ENCODE measurements at places on chromosomes 2 and 18.

DNA sequence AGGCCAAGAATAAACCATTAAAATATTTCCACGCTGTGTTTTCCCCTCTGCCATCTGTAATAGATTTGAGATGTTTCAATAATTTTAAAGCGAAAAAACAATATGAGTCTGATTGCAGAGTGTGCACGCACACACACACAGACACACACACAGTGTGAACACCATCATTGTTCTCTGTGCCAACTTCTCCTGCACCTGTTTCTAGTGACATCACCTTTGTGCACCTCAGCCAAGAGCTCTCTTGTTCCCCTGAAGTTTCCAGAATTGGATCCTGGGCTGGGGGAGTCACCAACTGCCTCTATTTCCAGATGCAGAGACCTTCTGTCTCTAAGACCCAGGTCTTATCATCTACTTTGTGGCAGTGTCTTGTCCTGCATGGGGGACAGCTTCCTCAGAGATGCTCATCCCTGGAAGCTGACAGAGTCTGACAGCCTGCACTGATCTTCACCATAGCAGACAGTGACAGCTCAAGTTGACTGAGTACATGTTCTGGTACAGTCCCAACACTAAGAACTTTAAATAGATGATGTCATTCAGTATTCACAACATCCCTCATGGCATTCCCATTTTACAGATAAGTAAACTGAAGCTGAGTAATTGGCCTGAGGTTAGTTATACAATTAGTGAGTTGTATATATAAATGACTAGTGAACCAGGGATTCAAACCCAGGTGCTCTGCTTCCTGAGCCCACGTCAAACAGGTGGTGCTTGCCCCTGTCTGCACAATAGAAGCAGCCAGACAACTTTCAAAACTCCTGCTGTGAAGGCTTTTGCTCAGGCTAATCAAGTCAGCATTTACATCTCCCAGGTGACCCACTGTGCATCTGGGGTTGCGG is 39.4 kb downstream of the ACOXL start:
- no peak for DNase-seq

DNA sequence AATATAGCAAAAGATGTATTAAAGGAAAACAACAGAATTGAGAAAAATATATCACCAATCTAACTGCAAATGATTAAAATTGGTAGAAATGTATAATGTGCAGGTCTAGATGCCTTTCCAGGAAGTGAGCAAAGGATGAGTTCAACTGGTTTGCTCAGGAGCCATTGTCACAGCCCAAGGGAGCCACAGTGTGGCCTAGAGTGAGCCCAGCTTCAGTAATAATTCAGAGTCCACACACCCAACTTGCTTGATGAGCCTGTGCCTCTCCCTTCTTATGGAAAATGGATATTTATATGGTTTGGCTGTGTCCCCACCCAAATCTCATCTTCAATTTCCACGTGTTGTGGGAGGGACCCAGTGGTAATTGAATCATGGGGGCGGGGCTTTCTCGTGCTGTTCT is 92.2 kb upstream of the ASAP2 start:
- DNase-seq: no peak

DNA sequence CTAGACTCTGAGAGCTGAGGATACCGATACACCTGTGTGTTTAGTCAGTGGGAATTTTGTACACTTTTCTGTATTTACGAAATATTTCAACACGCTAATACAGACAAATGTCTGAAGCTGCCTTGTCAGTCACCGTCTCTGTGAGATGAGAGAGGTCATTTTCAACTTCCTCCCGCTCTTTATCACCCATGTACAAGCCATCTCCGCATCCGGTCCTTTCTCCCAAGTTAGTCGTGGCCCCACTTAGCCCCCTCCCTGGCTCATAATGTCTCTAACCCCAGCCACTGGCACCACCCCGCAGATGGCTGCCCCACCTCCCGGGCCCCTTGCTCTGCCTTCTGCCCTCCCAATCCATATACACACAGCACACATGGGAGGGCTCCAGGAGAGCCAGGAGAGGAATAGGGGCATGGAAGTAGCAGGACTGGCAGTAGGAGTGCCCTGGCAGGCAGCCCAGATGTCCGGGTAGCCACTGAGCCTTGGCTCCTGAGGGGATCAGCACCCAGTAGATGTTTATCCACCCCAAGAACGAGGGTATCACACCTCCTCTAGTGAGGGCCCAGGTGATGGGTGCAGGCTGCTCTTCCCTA is 2.0 kb upstream of the RUFY4 start:
- DNase-seq: no peak

GRCh38 chr2:121351521-121352318 is 66.7 kb upstream of the TFCP2L1 start:
- DNase-seq: no peak

GRCh38 chr2:217804338-217804737 is 198.5 kb downstream of the TNS1 start:
- no peak for DNase-seq

- DNase-seq: no peak
Observed at GRCh38 chr2:8644605-8645175, 37.2 kb upstream of the ID2 start.

- DNase-seq: peak; percentile 95
Observed at GRCh38 chr18:59139615-59140301, at the start of gene SEC11C. TSS of gene SEC11C (plus strand) at chr18:59139884. CDS start at chr18:59139949, 65 bp downstream.

DNA sequence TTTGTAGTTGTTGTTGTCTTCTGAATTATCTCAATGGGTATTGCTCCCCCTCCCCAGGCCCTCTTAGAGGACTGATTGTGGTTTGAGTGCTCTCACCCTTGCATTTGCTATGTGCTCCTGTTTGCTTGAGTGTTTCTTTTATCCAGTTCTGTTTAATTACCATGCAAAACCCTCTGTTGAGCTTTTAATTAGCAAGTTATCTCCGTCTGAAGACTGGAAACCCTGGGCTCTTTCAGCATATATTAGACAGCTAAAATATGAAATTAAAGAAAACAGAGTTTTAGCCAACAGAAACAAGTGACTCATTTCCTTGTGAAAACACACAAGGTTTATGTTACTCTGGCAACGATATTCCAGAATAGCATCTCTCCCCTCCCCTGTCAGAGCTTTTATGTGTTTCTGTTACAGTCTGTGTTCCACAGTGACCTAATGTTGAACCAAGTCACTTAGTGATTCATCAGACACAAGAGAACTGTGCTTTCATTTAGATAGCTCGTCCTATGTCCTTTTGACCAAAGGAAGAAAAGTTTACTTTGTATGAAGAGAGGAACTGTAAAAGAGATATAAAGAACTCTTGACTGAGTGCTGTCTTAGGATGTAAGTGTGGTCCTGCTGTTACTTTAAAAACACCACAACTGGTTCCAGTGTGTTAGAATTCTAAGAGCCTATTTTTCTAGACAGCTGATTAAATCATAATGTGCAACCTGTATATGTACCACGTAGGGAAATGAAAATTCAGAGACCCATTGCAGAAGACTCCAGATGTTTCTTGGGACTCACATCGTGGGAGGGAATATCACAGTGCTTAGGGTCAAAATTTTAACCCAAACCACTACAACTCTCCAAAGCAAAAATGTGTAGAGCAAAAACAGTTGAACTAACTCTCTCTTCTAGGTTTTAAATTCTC is 172.8 kb upstream of the RBMS1 start:
- DNase-seq: peak; percentile 74

GRCh38 chr18:12121175-12122042 is 27.8 kb downstream of the ANKRD62 start:
- DNase-seq: no peak

DNA sequence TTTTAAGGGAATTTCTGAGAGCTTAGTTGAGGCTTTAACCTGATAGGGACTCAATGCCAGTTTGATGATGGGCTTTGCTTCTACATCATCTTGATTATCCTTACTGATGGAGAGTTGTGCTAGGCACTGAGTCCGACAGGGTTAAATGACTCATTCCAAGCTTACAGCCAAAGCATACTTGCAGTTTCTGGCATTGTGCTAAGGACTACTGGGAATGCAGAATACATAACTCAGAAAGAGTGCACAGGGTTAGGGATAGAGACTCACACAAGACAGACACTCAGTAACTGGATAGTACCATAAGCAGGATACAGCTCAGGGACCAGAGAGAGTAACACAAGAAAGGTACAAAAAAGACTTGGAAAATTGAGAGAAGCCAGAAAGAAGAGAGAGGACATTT is 94.1 kb upstream of the SLC14A2 start:
- DNase-seq: no peak

DNA sequence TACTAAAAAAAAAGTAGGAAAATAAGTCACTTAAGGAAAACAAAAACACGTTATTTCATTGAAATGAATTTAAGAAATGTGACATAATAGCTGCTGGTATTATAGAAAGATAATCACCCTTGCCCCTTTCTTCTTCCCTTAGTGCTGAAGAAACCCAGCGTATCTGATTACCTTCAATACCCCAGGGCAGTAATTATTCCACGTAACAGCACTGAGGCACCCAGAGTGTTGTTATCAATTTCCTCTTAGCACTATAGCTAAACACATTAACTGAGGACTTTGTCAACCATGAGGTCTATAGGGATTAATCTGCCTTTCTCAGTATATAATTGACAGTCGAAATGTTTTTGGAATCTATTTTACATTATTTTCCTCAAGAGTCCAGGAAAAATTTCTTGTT is 180.0 kb upstream of the NXPH2 start:
- no peak for DNase-seq

Data from HTR-8/SVneo (cell line).